MCF 10A (cell line): ENCODE measurements at places on chromosomes 7 and 10.

- H3K27ac ChIP-seq = peak overlapping the region; percentile 50
- H3K27me3 ChIP-seq = no peaks in the 10 kb centered on the region
- no peak overlapping the region for H3K4me3 ChIP-seq
- peaks cover 27% of the 10 kb centered on the region for H3K4me1 ChIP-seq
- H3K36me3 ChIP-seq = peaks cover 6% of the 10 kb centered on the region
Observed at GRCh38 chr7:36407636-36408550, 18.2 kb downstream of the ANLN start.

DNA sequence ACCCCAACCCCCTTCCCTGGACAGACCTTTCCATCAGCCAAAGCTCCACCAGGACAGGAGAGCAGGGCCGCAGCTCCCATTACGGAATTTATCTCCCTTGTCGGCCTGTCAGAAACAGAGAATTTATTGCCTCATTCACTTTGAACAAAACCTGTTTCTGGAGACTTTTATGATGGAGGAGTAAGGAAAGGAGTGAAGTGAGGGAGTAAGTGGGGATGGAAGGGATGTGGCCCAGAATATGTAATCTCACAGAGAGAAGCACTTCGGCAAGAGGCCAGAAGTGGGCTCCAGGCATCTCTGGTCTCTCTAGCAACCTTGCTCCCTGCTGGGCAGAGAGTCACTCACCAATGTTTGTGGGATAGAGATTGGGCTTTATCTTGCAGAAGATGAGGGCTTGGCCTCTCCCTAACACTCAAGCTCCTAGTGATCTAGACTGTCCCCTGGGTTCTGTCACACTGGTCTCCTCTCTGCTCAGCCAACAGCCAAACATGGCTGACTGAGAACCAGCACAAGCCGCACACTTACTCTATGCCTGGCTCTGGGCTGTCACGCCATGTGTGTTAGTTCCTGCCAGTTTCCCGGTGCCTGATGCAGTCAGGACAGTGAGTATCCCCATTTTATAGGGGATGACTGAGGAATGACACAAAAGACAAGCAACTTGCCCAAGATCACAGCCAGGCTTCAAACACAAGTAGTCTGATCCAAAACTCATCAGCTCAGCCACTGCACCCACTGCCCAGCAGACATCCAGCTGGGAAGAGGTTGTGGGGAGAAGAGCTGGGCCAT is 149.4 kb upstream of the ZMIZ1 start:
- no peak for DNase-seq
- no peak overlapping the region for H3K27ac ChIP-seq
- H3K4me3 ChIP-seq = no peak overlapping the region
- H3K36me3 ChIP-seq = no peaks in the 10 kb centered on the region
- no peaks in the 10 kb centered on the region for H3K27me3 ChIP-seq

GRCh38 chr7:68537774-68538071 is 1060.6 kb upstream of the AUTS2 start:
- no peaks in the 10 kb centered on the region for H3K4me1 ChIP-seq
- no peak overlapping the region for H3K4me3 ChIP-seq
- H3K27ac ChIP-seq = no peak overlapping the region

DNA sequence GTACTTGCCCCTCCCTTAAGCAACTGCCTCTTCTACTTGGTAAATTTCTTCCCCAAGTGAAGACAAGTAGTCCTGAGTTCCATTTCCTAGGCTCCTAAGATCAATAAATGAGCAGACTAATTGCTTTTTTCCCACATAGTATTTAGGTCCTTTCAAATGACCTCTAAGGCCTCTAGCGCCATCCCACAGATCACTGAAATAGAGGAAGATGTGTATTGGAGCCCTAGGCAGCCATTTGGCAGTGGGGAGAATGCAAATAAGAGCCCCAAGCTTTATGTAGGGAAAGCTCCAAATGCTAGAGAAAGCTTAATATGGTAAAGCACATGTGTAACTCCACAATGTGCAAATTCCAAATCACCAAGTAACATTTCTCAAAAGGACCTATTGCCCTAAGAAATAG is 316.5 kb upstream of the PHF14 start:
- no peaks in the 10 kb centered on the region for H3K36me3 ChIP-seq
- H3K4me3 ChIP-seq = no peak overlapping the region
- peaks cover 5% of the 10 kb centered on the region for H3K4me1 ChIP-seq

GRCh38 chr7:20310963-20311742 is 19.5 kb upstream of the ITGB8 start:
- H3K27me3 ChIP-seq = no peaks in the 10 kb centered on the region
- peaks cover 12% of the 10 kb centered on the region for H3K4me1 ChIP-seq
- H3K27ac ChIP-seq = no peak overlapping the region
- DNase-seq = peak; percentile 64
- no peak overlapping the region for H3K4me3 ChIP-seq

DNA sequence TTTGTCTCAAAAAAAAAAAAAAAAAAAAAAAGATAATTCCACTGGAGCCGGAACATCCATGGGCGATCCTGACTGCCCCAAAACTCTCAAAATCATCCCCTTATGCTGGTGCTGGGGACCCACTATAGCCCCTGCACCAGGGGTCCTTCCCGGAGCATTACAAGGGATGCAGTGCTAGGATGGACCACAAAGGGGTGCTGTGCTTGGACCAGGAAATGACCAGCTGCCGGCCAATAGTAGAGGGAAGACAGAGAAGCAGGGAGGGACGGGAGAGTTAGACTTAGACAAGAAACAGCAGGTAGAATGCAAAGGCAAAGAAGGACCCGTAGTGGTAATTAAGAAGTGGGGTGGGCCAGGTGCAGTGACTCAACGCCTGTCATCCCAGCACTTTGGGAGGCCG is 40.5 kb downstream of the RCC1L start:
- H3K27me3 ChIP-seq = no peaks in the 10 kb centered on the region
- no peaks in the 10 kb centered on the region for H3K4me1 ChIP-seq
- H3K27ac ChIP-seq = no peak overlapping the region
- no peaks in the 10 kb centered on the region for H3K36me3 ChIP-seq

DNA sequence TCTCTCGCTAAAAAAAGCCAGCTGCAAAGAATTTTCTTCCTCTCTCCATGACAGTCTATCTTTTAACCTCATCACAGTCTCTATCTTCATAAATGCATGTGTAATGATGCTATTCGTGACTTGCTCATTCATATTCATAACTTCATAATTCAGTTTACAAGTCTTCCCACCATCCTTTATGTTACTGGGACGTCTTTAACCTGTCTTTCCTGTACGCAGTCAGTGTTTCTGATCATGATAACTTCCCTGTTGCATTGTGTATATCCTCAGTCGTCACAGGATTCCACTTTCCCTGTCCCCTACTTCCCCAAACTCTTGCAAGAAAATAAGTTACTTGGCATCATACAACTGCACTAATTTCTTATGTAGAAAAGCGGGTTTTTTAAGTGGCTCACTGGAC is 165.6 kb upstream of the ASAH2 start:
- H3K27ac ChIP-seq = no peak overlapping the region
- H3K36me3 ChIP-seq = no peaks in the 10 kb centered on the region
- peak overlapping the region; percentile 83 for H3K4me3 ChIP-seq
- no peaks in the 10 kb centered on the region for H3K27me3 ChIP-seq
- H3K4me1 ChIP-seq = peaks cover 11% of the 10 kb centered on the region

DNA sequence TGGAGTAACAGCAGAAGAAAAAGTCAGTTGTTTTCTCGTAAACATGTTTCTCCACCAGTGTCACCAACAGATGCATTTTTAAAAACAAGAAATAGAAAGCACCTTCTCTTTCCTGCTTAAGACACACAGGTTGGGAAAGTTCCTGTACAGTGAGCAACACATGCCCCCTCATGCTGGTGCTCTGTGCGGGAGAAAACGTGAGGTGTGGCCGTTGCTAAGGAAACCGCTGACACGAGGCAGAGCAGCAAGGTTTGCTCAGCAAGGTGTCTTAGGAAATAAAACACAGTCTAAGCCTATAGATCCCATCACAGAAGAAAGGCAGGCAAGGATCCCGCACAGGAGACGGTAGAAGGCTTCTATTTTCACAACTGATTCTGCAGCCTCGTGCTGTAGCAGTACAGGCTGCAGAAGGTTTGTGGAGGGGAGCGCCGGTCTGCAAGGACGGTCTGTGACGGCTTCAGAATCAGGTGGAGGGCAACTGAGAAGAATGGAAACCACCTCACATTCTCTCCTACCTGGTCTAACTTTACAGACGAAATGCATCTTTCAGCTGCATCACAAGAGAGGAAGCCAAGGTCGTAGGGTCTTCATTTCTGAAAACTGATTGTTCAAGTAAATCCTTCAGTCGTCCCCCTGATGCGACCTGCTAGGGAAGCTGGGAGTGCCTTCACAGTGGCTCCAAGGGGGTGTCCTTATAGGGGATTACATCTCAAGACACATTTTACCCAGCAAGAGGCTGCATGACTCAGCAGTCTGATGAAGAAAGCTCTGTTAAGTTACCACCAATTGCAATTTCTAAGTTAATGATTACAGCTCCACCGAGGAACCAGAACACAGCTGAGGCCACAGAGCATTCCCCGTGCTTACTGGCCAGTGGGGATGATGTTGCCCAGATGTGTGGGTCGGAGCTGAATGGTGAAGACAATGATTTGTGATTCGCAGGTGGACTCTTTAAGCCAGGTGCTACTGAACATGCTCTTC is 150.7 kb upstream of the KLF14 start:
- peak overlapping the region; percentile 32 for H3K4me3 ChIP-seq
- H3K36me3 ChIP-seq = peaks cover 96% of the 10 kb centered on the region
- peaks cover 63% of the 10 kb centered on the region for H3K4me1 ChIP-seq
- peak overlapping the region; percentile 95 for H3K27ac ChIP-seq
- DNase-seq = peak; percentile 64
- H3K27me3 ChIP-seq = no peaks in the 10 kb centered on the region

- H3K4me3 ChIP-seq = no peak overlapping the region
- DNase-seq = no peak
- H3K27me3 ChIP-seq = peaks cover 21% of the 10 kb centered on the region
- peaks cover 7% of the 10 kb centered on the region for H3K4me1 ChIP-seq
Observed at GRCh38 chr10:70284542-70285475, 1.0 kb upstream of the NPFFR1 start.

DNA sequence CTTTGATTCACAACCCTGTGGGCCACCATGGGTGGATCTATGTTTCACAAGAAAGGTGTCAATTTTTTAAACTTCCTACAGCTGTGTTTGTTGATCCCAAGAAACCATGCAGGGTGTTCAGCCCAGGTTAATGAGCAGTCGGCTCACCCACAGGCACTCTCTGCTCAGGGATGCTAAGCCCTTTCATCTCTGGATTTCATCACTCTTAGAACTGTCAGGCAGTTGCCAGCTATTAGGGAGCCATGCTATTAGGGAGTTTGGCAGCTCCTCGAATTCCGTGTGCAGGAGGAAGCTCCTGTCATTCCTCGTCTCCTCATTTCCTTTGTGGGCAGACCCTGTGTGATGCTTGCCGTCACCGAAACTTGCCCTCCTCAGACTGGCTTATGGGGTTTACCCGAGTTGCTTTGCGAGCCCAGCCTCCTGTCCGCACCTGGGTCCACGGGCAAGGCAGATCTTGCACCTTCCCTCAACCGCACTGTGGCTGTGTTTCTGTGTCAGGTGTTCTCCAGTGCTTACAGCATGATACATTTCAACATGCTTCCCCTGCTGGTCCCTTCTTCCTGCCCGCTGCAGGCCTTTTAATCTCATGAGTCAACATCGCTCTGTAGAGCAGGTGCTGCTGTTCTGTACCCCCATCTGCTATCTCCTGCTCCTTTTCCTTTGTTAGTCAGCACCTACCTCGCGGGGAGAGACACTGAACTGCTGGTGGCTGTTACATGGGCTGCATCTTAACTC is 509.8 kb downstream of the SUGCT start:
- no peak for DNase-seq
- no peaks in the 10 kb centered on the region for H3K4me1 ChIP-seq
- H3K4me3 ChIP-seq = no peak overlapping the region

GRCh38 chr7:38716397-38716796 is 85.2 kb upstream of the AMPH start:
- H3K27ac ChIP-seq = no peak overlapping the region
- no peaks in the 10 kb centered on the region for H3K36me3 ChIP-seq
- no peak overlapping the region for H3K4me3 ChIP-seq
- no peaks in the 10 kb centered on the region for H3K4me1 ChIP-seq

DNA sequence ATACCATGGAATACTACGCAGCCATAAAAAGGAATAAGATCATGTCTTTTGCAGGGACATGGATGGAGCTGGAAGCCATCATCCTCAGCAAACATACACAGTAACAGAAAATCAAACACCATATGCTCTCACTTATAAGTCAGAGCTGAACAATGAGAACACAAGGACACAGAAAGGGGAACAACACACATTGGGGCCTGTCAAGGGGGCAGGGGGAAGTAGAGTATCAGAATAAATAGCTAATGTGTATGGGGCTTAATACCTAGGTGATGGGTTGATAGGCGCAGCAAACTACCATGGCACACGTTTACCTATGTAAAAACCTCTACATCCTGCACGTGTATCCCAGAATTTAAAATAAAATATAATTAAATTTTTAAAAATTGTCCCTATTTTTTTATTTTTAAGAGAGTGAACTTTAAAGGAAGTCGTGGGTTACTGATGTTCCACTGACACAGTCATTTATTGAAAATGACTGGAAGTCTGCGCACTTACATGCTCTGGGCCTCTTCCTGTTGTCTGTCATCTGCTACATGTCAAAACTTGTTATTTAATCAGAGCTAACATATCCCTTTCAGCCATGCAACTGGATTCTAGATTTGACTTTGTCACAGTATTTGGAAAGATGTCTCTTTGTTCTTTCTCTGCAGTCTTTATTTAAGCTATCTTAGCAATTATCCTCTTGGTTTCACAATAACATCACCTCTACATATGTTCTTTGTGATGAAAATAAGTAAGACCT is 73.7 kb upstream of the ABCB5 start:
- peak; percentile 60 for DNase-seq
- H3K4me3 ChIP-seq = no peak overlapping the region
- peaks cover 23% of the 10 kb centered on the region for H3K4me1 ChIP-seq
- no peaks in the 10 kb centered on the region for H3K36me3 ChIP-seq
- H3K27me3 ChIP-seq = no peaks in the 10 kb centered on the region

GRCh38 chr10:121947343-121948330 is 19.8 kb upstream of the ATE1 start:
- H3K4me1 ChIP-seq = peaks cover 9% of the 10 kb centered on the region
- no peak overlapping the region for H3K27ac ChIP-seq
- no peaks in the 10 kb centered on the region for H3K27me3 ChIP-seq
- H3K4me3 ChIP-seq = no peak overlapping the region
- no peaks in the 10 kb centered on the region for H3K36me3 ChIP-seq

DNA sequence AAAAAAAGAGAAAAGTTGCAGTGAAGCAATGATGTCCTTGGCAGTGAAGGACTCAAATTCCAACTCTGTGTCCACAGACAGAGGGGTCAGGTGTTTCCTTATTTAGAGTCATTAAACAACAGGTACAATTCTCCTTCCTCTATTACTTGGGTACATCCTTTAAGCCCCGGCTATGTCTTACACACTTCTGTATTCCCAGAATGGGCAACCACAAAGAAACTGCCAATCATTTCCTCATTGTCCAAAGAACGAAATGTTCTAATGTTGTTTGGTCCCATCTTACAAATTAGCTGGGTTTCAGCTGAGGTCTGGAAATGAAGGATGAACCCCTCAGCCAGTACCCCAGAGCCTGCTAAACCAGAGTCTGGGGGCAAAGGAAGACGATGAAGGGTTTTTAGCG is 59.5 kb downstream of the GRB10 start:
- no peak overlapping the region for H3K4me3 ChIP-seq
- no peaks in the 10 kb centered on the region for H3K36me3 ChIP-seq
- peaks cover 17% of the 10 kb centered on the region for H3K4me1 ChIP-seq
- H3K27me3 ChIP-seq = no peaks in the 10 kb centered on the region
- no peak overlapping the region for H3K27ac ChIP-seq
- no peak for DNase-seq
